ENCODE measurements at places on chromosomes 7 and 10.

- no peak for DNase-seq
Measured at GRCh38 chr10:69728335-69728870, 73.3 kb upstream of the COL13A1 start.

DNA sequence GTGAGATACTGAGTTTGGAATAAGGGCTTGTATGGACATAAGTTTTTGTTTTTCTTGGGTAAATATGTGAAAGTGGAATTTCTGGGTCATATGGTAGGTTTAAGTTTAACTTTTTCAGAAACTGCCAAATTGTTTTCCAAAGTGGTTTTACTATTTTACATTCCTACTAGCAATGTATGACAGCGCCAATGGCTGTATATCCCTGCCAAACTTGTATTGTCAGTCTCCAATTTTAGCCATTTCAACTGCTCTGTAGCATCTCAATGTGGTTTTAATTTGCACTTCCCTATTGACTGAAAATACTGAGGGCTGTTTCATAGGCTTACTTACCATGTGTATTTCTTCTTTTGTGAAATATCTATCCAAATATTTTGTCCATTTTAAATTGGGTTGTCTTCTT, 90.5 kb upstream of the ZNF32 start:
- DNase-seq, result no peak

DNA sequence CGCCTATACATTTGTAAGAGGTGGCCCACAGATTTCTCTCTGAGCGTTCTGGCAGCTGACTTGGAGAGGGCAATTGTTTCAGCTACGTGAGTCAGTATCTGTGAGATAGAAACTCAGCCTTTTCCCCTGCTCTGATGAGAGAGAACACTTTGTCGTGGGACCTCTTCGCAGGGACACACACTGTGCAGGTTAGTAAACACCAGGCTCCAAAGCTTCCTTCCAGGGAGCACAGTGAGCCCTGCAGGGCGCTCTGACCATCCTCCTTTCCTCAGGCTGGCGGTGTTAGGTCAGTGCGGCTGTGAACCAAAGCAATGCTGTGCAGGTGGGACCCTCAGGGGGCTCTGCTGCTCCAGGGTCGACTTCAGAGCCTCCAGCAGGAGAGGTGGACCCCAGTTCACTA, 152.2 kb upstream of the TCF7L2 start:
- DNase-seq, result no peak

- no peak for DNase-seq
Measured at GRCh38 chr10:12334186-12334530, 15.2 kb upstream of the CAMK1D start.

- no peak for DNase-seq
Measured at GRCh38 chr10:80132299-80133139, at the start of gene PLAC9. TSS of gene PLAC9 (plus strand) at chr10:80132730. CDS start at chr10:80132763, 33 bp downstream.

GRCh38 chr10:119653209-119653608, 2.0 kb downstream of the BAG3 start:
- peak; percentile 50 for DNase-seq

DNA sequence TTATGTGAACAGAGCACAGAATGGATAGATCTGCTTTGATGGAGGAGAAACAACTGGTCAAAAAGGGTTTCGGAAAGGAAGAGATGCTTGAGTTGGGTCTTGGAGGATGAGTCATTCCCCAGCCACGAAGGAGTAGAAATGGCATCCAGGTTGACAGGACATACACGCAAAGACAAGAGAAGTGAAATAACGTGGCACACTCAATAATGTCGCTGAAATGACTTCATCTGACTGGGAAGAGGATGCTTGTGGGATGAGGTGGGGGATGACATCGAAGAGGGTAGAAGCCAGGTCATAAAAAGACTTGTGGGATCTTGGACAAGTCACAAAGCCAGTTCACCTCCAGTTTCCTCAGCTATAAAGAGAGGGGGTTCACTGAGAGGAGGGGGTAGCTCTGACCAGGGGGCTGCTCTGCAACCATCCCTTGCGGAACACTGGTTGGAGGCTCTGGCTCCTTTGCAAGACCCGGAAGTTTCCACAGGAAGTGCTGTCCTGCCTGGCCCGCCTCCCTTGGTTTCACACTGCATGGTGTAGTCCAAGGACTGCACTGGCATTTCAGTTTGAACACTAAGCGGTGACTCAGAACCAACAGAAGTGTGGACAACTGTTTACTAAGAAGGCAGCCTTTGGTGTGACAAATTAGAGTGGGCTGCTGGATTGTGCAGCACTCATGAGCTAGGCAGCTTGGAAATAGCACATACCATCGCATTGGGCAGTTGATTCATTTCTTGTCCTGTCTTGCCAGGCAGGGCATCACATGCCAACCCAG, 189.9 kb upstream of the ADO start:
- DNase-seq, result peak; percentile 92

DNA sequence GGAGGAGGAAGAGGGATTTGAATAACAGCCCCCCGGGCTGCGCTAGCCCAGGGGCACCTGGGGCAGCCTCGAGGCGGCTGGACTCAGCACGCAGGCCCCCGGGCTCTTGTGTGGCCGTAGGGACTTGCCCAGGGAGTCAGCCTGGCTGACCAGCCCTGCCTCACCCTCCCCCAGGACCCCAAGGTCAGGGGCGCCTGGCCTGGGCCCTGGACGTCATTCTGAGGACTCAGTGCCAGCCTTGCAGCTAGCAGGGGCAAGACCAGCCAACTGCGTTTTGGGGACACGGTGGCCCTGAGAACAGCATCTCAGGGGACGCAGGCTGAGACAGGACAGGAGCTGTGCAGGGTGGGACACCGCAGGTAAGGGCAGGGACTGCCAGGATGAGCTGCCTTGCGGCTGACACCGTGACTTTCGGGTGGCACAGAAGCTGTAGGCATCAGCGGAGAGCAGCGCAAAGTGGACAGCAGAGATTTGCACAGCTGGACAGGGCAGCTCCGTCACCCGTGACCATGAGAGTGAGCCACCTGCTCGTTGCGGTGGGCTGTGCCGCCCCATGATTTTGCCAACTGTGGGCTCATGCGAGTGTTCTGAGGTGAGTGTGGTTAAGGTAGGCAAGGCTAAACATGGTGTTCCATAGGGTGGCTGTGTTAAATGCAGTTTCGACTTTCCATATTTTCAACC, 48.1 kb upstream of the UBE3C start:
- DNase-seq, result no peak

DNA sequence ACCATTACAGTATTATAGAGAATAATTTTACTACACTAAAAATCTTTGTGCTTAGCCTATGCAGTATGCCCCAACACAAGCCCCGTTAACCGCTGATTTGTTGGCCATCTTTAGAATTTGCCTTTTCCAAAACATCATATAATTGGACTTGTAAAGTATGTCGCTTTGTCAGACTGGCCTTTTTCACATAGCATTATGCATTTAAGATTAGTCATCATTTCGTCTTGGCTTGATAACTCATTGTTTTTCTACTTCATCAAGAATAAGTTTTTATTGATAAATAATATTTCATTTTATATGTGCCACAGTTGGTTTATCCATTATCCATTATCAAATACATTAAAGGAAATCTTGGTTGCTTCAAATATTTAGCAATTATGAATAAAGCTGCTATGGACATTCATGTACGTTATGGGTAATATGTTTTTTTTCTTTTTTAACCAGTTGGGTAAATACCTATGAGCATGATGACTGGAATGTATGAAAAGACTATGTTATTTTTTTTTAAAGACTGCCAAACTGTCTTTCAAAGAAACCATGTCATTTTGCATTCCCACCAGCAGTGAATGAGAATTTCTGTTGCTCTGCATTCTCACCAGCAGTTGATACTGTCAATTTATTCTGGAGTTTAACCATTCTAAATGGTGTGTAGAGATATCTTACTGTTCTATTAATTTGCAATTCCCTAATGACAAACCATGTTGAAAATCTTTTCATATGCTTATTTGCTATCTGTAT, 273.1 kb upstream of the KCND2 start:
- no peak for DNase-seq

GRCh38 chr7:40836218-40836617, 701.4 kb downstream of the SUGCT start:
- DNase-seq, result no peak

- DNase-seq, result peak; percentile 51
Measured at GRCh38 chr10:12121673-12122072, 7.8 kb upstream of the SEC61A2 start.

DNA sequence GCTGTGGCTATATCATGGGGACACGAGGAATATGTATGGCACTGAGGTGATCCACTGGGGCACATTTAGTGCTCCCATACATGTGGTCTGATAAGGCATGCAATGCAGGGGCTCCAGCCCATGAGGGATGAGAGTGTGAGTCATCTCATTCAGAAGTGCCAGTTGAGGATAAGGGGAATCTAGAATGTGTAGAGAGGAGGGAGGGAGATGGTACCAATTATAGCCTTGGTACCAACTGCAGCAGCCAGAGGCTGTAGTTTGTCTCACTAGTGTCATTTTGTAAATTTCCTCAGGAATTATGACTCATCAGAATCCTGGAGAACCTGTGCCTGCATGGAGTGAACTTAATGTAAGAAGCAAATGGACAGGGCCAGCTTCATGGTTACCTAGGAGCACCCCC, 46.2 kb downstream of the LAMB4 start:
- no peak for DNase-seq

GRCh38 chr7:23712368-23713284, 2.6 kb downstream of the STK31 start:
- peak; percentile 39 for DNase-seq

DNA sequence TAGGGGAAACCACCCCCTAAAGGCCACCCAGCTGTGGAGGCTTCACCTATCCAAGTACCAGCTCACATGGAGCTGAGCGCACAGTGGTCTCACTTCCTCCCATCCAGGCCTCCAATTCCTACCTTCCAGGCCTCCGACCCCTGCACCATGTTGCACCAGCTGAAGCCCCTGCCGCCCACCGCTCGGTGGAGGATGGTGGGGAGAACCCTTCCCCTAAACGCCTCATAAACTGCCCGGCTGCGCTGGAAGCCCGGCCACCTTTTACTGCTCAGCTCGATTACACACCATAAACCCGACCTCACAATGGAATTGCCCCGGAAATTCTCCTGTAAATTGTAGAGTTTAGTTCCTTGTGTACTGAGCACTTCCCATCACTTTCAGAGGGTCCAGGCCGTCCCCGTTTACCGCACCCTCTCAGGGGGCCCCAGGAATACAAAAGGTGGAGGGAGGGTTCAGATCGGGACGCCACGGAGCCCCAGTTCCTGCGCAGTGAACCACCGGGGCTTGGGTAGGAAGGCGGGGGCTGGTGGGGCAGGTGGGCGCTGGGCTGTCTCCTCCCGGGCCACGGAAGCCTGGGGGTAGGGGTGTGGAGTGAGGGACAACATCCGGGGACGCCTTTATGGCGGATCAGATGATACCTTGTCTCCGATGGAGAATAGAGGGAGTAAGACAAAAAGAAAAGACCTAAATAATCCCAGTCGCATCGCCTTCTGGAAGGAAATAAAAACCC, 1.4 kb upstream of the HOXA7 start:
- no peak for DNase-seq

DNA sequence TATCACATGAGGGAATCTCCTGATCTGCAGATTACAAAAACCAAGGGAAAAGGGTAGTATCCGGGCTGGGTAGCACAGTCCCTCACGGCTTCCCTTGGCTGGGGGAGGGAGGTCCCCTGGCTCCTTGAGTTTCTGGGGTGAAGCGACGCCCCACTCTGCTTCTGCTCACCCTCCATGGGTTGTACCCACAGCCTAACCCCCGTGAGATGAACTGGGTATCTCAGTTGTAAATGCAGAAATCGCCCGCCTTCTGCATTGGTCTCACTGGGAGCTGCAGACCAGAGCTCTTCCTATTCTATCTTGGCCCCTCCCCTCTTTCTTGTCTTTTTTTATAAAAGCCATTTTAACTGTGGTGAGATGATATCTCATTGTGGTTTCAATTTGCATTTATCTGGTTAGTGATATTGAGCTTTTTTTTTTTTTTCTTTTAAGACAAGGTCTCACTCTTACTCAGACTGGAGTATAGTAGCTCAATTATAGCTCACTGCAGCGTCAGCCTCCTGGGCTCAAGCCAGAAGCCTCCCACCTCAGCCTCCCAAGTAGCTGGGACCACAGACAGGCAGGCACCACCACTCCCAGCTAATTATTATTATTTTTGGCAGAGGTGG, 87.8 kb downstream of the ABCC2 start:
- DNase-seq, result peak; percentile 75

- DNase-seq, result no peak
Measured at GRCh38 chr10:18071591-18071990, 68.6 kb upstream of the CACNB2 start.

- DNase-seq, result peak; percentile 21
Measured at GRCh38 chr7:155001756-155002410, 1.0 kb downstream of the PAXIP1 start.

DNA sequence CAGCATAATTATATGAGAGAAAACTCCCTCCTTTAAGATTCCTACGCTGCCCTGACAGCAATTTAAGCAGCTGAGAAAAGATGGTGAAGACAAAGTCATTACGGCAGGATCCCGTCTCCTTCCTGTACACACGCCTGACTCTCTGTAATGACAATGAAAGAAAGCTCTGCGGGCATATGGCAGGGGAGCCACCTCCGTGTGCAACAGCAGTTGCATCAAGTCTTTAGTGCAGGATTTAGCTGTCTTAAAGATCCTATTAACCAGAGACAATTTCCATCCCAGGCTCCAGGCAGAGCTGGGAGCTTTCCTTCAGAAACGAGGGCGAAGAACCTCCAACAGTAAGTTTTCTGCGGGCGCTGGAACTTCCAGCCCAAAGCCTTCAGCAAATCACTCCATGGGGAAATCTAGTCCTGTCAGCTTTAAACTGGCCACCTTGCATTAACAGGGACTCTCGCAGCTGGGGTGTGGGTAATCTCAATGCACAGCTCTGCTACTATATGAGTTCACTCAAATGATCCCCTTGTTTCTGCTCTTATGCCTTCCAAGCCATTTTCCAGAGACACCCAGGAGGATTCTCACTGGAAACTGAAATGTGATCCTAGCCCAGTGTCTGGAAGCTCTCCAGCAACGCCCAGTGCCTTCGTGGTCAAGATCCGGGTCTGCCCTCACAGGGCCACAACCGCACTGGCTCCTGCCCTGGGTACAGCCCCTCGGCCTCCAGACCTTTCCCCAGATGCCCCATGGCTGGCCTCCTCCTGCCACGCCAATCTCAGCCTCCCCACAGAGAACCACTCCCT, 74.9 kb downstream of the CTBP2 start:
- DNase-seq, result no peak

GRCh38 chr7:127882313-127882920, 148.8 kb downstream of the LRRC4 start:
- DNase-seq, result no peak

DNA sequence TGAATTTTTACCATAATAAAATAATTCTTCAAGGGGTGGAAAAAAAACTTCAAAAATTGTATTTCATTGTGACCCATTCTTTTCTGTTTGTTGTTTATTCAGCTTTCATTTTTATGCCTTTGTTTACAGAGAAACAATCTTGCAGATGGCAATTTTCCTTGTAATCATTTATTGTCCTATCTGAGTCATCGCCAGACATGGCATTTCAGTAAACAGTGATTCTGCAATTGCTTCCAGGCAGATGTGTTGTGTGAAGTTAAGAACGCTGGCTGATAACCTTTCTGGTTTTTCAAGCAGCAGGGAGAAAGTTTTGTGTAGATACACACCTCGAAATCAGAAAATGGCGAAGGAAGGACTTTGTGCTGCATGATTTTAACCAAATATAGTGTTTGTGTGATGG, 80.7 kb upstream of the RPA3 start:
- DNase-seq, result no peak

GRCh38 chr7:145860809-145861208, 255.8 kb upstream of the CNTNAP2 start:
- no peak for DNase-seq
